H4 (cell line): ENCODE measurements at places on chromosomes 4 and X.

GRCh38 chr4:16025268-16025667, 58.6 kb downstream of the PROM1 start:
- no peak for DNase-seq

- DNase-seq = peak; percentile 23
These were observed 20.5 kb downstream of the GAB3 start for GRCh38 chrX:154730253-154730891.

- no peak for DNase-seq
These were observed 251.7 kb upstream of the MAD2L1 start for GRCh38 chr4:120318196-120318846.

DNA sequence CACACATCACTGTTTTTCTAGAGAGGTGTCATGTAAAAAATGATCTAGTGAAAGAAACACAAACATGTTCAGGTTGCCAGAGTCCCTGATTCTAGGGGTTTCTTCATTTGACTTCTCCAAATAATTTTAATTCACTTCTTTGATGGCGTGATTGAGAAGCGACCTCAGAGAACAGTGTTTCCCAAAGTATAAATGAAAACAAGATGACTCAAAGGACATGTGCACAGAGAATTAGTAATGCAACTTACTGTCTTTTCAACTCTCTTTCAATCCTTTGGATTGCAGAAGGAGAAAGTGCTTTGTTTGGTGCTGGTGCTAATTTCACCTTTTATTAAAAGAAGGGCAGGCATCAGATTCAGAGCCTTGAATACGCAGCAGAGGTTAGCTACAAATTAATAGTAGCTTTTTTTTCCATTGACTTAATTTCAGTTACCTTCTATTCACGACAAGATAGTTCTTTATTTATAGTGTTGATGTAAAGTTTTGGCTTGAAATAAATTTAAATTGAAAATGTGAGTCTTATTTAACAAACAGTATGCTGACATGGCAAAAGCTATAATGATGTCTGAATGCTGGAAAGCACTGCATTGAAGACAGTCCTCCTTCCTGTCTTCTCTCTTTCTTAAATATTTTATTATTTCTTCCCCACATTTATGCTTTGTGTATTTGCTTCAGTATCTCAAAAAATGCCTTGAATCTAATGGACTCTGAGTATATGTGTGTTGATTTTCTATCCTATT, 85.1 kb downstream of the SLC10A7 start:
- DNase-seq = no peak

DNA sequence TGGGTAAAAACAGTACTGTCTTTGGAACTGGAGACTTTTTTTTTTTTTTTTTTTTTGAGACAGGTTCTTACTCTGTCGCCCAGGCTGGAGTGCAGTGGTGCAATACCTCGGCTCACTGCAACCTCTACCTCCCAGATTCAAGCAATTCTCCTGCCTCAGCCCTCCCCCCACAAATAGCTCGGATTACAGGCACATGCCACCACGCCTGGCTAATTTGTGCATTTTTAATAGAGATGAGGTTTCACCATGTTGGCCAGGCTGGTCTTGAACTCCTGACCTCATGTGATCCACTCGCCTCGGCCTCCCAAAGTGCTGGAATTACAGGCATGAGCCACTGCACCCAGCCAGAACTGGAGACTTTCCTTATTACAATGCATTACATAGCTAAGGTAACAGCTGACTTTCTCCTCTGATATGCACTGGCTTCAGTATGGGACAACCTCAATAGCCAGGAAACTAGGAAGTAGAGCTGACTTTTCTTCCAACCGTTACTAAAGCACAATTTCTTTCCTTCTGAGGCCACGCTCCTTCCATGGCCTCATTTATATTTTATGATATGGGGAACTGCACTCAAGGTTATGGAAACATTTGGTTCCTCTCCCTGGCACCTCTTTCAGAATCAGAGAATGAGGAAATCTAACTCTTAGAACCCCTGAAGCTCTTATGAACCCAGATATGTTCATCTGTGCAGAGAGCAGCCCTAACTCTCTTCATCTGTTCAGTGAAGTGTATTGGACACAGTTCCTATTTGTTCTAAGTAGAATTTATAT, 53.5 kb upstream of the FAM9B start:
- no peak for DNase-seq

DNA sequence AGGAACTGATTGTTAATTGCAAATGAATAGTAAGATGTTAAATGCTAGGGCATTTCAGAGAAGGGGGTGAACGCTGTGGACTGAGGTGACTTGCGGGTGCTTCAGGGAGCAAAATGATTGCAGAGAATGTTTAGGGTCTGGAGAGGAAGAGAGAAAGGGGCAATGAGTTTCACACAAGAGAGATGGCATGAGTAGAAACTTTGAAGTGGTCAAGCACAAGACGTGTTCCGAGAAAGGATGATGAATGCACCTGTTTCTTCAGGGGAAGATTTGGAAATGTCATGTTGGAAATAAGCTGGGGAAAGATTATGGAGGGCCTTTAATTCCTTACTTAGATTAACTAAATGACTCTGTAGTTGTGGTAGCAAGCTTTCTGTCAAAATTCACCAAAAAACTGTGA, 43.4 kb downstream of the DTHD1 start:
- no peak for DNase-seq
